ENCODE measurements at places on chromosomes 2 and 18.
A peak's percentile ranks its signal among the peaks of the same experiment; 100 is the strongest.

DNA sequence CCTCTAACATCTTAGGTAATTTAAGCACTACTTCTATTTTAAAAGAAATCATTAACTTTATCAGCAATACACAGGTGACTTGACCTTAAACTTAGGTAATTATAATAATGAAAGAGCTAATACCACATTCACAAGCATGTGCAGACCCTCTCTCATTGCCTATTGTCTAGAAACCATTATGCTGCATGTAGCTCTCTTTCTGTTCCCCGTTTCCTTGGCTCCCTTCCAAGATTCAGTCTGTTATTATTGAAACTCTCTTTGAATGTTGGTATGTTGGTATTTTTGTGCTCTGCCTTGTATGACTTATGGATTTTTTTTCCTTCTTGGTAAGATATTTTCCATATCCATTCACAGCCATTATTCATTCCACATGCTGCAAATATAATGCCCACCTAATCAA is 201.2 kb downstream of the CDCA7 start:
- DNase-seq = no peak

- DNase-seq = no peak
These were observed 305.1 kb upstream of the SPRED2 start for GRCh38 chr2:65737452-65738011.

DNA sequence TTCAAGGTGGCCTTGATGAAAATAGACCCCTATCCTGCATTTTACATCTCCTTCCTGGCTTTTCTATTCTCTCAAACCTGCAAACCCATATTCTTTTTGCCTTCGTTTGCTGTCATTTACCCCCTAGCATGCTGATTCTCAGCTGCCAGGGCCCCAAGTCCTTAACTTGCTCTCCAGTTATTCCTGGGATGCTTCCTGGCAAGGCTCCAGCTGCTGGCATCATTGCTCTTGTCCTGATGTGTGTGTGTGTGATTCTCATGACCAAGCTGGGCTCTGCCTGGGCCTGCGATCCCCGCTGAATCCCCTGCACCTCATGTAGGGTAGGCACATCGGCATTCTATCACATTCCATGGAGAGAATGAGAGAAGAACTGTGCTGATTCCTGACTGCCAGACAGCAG is 11.9 kb downstream of the NPAS2 start:
- DNase-seq = no peak

- no peak for DNase-seq
These were observed 70.2 kb downstream of the RND3 start for GRCh38 chr2:150417278-150417677.

DNA sequence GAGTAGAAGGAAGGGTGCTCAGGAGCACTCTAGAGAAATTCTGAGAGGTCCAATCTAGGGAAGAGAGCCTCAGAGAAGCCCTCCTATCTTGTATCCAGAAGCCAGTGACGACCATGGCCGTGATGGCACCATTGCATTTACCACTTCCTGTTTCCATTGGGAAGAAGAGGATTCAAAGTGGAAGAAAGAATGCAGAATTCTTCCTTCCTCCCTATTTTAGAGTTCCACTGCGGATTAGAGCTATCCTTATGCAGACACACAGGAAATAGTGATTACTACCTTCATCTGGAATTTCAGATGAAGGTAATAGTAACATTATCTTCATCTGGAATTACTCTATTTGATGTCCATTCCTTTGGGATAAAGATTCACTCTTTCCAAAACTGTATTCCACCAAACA is 45.6 kb upstream of the PCBP1 start:
- no peak for DNase-seq

DNA sequence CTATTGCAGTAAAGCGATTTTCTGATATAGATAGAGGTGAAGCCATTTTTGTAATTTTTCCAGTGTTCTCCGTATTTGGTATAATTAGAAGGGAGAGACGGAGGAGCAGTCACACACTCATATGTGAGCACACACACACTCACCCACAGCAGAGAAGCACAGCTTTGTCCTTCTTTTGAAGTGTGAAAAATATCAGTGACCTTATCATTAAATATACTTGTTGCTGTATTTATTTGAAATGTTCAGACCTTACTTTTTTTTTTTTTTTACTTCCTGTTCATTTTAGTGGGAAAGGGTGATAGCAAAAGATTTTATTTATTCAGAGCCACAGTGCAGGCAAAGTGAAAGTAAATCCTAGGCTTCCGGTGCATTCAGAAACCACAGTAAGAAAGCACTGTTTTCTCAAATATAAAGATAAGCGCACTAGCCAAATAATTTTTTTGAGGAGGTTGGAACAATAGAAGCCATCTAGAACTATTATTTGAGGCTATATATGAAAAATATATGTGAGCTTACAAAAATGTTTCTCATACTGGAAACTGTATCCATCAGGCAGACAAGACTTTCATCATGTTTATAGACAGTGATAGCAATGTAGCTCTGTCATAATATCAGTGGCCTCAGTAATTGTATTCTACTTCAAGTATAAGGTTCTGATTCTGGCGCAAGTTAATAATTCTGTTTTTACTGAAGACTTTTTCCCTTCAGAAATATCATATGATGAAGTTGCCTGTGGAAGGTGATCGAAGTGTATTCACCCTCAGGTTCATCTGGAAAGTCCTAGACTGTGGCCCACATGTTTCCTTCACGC is 37.2 kb downstream of the TSHZ1 start:
- no peak for DNase-seq

DNA sequence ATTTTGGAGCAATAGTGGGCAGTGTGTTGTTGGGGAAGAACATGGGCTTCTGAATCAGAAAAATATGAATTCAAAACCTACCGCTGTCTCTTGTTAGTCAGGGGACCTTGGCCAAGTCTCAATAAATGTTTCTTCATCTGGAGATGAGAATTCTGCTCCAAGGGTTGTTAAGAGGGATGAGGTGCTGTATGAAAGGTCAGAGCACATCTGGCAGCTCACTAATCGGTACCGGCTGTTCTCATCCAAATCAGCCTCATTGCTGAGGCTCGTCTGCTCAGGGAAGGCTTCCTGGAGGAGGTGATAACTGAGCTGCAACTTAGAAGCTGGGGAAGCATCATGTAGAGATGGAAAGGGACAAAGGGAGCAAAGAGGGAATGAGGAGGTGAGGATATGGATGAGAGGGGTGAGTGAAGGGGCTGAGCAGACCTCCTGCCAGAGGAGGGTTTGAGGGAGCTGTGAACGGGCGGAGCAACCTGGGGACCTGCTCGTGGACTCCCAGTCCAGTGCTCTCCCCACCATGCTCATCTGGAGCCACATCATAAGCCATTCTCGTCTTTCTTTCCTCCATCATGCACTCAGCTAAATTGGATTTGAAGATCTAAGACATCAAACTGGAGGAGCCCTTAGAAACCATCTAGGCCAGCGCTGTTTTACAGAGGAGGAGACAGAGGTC is 47.4 kb downstream of the GREB1 start:
- DNase-seq = no peak

DNA sequence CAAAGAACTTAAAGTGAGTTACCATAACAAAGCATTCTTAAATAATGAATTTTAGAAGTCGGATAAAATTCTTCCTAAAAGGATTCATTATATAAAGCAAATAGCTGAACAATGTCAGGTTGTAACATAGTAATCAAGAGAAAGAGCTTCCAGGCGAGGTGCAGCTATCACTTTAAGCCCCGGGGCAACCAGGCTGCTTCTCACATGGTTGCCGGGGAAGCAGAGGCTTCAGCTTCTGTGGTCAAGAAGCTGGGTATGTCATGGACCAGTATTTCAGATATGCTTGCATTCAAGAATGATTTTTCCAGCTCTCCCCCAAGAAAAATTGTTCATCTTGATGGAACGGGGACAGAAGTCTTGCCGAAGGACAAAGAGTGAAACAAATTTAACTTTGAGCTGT is 23.6 kb upstream of the KYNU start:
- no peak for DNase-seq

- no peak for DNase-seq
These were observed 262.7 kb downstream of the TWIST2 start for GRCh38 chr2:239110595-239111048.

GRCh38 chr2:71671895-71672825 is 218.8 kb downstream of the DYSF start:
- DNase-seq = no peak

GRCh38 chr2:174607989-174608865 is 10.6 kb upstream of the WIPF1 start:
- peak; percentile 50 for DNase-seq

DNA sequence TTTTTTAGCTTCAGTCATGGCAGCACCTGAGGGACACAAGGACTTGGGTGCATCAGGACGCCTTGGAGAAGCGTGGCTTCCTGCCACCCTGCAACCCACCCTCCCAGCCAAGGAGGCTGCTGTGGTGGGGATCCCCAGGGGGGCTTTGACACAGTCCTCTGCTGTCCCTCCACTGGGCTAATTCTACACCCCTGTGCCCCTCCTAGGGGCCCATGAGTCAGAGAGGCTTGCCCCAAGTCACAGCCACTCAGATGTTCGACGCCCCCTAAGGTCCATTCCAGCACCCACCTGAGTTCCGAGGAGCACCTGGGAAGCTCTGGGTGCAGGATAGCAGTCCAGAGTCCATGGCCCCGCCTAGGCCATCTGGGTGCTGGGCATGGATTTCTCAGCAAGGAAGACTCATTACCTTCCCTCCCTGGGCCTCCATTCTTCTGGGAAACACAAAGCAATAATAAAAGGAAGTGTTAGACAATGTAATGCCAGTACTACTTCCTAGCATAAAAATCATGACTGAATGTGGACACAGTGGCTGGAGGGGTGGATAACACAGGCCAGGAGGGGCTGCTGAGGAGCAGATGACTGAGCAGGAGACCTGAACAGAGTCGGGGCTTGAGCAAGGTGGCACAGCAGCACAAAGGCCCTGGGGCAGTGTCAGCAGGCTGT is 3.7 kb downstream of the ALPG start:
- no peak for DNase-seq

- no peak for DNase-seq
These were observed 348.8 kb downstream of the METTL4 start for GRCh38 chr18:2222270-2223185.

GRCh38 chr2:182652326-182652725 is 63.7 kb upstream of the DNAJC10 start:
- peak; percentile 13 for DNase-seq

DNA sequence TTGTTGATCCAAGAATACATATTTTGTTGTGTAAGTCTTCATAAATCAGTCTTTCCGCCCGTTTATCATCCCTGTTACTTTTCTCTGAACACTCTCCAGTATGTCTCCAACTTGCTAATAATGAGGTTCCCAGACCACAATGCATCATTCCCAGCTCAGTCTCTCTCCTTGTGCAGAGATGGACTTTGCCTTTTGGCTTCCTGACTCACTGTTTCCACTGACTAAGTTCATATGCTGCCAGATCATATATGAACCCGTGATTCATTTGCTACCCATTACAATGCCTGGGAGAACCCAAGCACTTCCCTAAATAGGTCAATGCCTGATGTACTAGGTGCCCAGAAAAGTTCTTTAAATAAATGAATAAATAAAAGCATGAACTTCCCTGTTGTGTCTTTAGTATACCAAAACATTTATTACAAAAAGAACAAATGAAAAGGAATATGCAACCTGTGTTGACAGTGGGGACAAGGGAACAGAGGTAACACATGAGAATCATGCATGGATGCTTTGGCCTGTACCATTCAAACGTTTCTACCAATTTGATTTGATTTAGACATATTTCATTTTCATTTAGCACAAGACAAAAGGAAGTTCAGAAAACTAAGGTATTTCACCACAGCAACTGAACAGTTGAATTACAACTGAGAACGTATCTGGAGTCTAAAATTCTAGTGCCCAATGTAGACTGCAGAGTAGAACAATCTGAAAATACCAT is 215.4 kb upstream of the HNRNPA3 start:
- DNase-seq = no peak

DNA sequence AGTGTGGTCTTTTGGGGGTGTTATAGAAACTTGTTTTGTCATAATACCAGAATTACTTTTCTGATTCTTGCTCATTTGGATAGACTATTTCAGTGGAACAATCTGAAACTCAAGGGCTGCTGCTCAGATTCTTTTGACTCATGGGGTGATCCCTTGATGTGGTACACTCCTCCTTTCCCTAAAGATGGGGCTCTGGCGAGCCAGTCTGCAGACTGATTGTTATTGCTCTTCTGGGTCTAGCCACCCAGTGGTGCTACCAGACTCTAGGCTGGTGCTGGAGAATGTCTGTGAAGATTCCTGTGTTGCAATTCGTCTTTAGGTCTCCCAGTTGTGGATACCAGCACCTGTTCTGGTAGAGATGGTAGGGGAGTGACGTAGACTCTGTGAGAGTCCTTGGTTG is 4.2 kb upstream of the MARS2 start:
- DNase-seq = no peak

DNA sequence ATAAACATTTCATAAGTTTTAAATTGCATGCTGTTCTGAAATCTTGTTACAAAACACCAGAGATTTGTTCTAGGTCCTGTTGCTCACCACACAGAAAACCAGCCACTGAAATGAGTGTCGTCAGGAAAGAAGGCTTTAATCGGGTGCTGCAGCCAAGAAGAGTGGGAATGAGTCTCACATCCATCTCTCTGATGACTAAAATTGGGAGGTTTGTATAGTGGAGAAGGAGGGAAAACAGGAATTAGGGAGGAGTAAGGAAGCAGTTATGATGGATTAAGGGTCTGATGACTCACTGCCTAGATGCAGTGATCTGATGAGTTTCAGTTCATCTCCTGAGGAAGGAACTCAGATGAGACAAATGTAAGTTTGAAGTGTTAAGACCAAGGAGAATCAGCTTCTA is 42.1 kb upstream of the GPR39 start:
- DNase-seq = no peak

GRCh38 chr2:235413064-235413463 is 80.8 kb upstream of the AGAP1 start:
- DNase-seq = no peak

DNA sequence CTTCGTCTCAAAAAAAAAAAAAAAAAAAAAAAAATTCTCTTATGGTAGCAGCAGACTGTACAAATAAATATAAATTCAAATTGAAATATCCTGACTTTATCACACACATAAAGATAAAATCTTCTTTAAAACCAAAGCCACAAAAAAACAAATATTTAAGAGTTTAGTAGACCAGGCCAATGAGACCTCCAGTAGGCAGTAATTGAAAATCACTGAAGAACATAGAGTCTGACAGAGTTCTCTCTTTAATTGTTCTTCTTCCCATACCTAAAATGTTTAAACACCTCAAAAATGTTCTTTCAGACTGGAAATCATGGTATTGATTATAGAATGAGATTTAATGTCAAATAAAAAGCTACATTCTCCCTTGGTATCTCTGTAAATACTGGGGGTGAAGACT is 20.8 kb downstream of the PRPF40A start:
- DNase-seq = no peak

DNA sequence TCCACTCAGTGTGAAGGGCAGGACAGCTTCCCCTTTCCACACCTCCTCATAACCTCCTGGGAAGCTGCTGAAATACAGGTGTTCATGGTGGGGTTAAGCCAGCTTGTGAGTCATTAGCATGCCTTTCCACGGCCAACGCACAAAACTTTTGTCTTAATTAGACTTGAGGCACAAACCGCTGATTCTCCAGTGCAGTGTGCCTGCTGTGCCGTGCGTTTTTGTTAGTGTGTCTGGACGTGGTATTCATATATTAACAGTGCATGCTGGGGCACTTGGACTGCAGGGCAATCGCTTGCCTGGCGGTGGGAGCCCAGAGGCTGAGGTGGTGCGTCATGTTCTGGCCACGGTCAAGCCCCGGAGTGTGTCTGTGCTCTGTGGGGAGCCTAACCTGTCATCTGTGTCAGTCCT is 156.2 kb downstream of the SH3RF3 start:
- no peak for DNase-seq
